ENCODE measurements at places on chromosomes 4 and X.

- DNase-seq, result no peak
These were observed 25.1 kb downstream of the XIAP start for GRCh38 chrX:123884809-123885408.

- no peak for DNase-seq
These were observed 44.6 kb downstream of the ARHGEF9 start for GRCh38 chrX:63740382-63740781.

GRCh38 chrX:40158036-40158706 lies 60.4 kb upstream of the BCOR start:
- no peak for DNase-seq

- DNase-seq, result no peak
These were observed 548.1 kb upstream of the HS3ST1 start for GRCh38 chr4:11976726-11977263.

DNA sequence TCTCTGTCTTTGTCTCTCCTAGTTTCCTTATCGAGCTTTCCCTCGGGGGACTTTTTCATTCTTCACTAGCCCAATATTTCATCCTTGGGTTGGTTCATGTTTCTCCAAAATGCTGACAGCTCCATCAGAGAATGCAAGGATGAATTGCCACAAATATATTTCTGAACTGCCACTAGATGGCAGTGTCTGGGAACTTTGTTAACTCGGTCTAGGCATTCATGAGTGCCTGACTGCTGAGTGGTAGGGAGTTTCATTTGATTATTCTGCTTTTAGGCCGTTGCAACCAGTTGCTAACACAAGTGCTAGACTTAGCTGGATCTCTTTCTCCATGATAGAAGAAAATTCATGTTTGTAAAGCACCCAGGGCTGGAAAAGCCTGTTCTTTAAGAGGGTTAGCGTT lies 73.5 kb upstream of the RAP2C start:
- peak; percentile 18 for DNase-seq
